ENCODE measurements at places on chromosomes 3 and 15.

GRCh38 chr3:30704931-30705890, 98.8 kb downstream of the TGFBR2 start:
- no peak for DNase-seq

DNA sequence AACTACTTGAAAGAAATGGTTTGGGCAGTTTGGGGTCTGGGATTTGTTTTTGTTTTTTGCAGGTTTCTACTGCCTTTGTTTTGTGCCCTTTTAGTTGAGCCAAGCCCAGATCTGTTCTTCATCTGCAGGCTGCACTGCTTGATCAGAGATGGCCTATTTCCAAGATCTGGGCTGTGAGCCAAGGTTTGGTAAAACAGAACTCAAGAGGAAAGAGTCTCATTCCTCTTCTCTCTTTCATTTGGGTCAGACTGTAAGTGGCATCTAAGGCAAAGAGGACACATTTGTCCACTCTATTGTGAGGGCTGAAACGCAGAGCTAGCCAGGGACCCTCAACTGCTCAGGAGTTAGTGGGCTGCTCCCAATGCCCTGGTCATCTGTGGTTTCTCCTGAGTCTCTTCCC, 104.4 kb upstream of the UBE3A start:
- DNase-seq: no peak

DNA sequence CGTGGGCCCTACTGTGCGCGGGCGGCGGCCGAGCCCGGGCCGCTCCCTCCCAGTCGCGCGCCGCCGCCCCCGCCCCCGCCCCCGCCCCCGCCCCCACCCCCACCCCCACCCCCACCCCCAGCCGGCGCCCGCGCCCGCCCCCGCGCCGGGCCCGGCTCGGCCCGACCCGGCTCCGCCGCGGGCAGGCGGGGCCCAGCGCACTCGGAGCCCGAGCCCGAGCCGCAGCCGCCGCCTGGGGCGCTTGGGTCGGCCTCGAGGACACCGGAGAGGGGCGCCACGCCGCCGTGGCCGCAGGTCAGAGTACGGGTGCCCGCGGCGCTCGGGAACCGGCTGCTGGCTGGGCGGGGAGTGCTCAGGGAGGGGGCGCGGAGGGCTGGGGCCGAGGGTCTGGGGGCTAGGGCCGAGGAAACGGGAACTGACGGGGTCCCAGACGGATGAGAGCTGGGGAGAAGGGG, 1.1 kb upstream of the PPARG start:
- DNase-seq: no peak

DNA sequence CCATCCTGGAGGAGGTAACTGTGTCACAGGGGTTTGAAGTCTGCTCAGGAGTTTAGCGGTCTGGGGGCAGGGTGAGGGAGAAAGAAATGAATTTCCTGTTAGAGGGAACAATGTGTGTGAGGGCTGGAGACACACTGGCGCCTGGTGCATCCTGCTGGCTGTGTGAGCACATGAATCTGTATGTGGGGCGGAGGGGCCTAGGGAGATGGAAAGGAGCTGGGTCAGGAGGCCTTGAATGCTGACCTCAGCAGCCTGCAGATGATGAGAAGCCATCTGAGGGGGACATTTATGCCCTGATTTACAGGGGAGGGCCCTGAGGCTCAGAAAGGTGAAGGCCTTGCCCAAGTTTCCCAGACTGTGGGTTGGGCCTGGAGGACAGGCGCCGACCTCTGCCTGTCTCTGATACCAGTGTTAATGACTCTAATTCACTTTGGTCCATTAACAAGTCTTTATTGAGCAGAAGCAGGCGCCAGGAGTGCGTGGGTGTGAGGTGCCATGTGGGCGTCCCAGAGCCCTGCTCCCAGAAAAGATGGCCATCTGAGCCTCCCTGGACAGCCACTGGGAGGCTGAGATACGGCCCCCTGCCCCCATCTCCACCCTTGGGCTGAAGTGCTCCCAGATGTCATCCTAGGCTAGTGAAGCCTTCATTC, 34.8 kb downstream of the LINGO1 start:
- DNase-seq: no peak

DNA sequence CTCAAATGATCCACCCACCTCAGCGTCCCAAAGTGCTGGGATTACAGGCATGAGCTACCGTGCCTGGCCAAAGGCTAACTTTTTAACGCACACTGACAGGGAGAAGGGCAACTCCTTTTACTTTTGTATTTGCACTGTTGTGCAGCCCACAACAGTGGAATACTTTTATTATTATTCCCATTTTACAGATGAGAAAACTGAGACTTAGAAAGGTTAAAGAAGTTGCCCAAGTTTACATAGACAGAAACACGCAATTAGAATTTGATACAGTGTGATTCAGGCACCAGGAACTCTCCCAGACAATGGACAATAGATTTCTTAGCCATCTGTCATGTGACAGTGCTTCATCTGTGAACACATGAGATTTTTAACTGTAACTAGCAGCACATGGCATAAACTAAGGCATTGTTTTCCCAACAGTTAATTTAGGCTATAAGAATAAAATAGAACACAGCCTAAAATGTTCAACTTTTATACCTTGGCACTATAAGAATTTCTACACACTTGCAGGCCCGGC, 18.8 kb downstream of the STAG1 start:
- no peak for DNase-seq

DNA sequence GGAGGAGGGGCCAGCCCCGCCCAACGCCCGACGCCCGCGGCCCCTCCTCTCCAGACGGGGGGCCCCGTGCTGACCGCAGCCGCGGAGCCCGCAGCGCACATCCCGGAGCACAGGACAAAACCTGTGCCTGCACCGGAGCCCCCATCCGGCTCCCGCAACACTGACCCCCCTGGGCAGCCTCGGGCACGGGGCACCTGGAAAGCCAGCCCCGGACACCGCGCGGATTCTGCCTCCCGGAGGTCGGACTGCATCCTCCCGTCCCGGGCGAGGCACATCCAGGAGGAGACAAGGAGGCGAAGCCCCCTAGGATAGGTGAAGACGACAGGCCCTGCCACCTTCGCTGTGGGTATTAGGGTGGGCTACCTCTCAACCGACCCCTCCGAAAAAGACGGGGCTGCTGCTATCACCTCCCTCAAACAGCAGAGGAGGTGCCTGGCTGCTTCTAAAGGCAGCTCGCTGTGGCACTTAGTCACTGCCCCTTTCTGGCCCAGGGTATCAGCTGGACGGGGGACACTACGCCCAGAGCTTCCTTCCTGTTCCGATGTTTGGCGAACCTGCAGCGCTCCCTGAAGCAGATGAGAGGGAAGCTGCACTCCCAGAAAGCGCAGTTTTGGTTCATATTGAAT, 10.6 kb downstream of the XXYLT1 start:
- DNase-seq: peak; percentile 11

Measured in activated T-cell treated with anti-CD3 and anti-CD28 coated beads for 48 hours (primary cell).